IPS-NIHi11 (cell line): ENCODE measurements at places on chromosomes 7 and 10.

DNA sequence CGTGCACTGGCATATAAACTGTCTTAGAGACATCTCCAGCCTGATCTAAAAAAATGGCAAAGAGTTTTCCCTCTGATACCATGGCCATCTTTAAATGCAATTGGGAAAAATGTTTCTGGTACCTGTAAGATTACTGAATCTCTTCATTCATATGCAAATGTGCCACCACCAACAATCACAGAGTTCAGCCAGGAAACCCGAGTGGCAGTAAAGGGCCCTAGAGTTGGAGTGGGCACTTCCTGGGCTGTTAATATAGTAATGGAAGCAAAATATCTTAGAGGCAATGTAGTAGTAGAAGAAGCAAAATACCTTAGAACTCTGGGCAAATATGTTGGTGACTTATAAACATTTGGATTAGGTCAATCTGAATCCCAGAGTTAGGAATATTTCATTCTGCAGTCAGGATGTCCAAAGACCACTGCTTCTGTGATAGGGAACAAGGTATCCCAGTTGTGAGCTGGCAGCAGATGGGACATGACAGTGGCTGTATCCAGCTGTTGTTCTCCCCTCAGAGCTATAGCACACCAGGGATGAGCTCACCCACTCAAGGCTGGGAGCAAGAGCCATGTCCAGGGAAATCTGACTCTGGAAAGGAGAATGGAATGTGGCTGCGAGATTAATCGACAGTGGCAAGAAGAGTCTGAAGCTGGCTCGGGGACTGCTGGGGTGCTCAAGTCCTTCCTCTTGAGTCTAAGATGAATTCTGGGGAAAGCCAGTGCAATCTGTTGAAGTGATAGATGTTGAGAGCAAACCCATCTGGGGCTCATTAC is 332.1 kb downstream of the PHTF2 start:
- no peak for DNase-seq

DNA sequence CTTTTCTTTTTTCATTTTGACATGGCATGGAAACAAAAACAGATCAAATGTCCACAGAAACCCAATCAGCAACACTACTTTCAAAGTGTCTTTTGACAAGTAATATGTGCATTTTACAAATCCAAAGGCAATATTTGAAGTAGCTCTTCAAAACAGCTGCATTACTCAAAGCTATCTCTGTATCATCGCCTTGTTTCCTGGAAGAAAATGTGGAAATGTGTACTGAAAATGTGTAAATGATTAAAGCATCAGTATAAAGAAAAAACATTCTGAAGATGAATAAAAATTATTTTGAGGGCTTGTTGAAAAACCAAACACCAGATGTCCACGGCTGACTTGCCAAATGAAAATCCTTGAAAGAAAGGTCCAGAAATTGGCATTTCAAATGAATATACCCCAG is 16.5 kb upstream of the ITGB8 start:
- DNase-seq: no peak

DNA sequence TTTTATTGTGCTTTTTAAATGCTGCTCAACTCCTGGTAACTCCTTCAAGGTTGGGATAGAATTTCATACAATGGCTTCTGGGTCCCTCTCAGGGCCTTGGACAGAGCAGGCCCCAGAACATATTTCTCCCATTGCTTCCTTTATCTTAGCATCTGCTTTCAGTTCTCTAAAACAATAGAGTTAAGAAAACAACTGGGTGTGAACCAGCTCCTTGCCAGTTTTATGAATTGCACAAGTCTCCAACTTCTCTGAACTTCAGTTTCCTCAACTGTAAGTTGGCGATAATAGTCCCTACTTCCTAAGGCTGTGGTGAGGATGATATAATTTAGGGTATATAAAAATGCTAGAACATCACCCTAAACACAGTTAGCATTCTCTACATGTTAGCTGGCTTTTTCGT is 77.0 kb upstream of the INHBA start:
- no peak for DNase-seq

DNA sequence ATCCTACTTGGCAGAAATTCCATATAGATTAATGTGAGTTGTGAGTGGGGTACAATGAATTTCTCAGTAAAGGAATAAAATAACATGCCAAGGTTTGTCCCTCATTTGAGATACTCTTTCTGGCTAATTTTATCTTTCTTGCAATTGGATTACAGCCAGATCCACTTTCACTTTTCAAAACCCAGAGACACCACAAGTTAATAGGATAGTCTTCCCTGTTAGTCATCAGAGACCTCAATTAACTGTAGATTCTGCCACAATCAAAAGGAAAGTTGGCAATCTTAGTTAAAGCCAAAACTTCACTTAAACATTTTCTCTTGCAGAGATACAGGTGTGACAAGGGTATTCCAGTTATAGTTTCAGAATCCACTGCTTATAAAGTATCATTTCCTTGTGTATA is 91.4 kb upstream of the PHYHIPL start:
- no peak for DNase-seq

GRCh38 chr7:70782796-70783195 is 349.1 kb upstream of the GALNT17 start:
- DNase-seq: no peak
